ENCODE measurements at places on chromosomes 2 and 18.
A peak's percentile ranks its signal among the peaks of the same experiment; 100 is the strongest.

DNA sequence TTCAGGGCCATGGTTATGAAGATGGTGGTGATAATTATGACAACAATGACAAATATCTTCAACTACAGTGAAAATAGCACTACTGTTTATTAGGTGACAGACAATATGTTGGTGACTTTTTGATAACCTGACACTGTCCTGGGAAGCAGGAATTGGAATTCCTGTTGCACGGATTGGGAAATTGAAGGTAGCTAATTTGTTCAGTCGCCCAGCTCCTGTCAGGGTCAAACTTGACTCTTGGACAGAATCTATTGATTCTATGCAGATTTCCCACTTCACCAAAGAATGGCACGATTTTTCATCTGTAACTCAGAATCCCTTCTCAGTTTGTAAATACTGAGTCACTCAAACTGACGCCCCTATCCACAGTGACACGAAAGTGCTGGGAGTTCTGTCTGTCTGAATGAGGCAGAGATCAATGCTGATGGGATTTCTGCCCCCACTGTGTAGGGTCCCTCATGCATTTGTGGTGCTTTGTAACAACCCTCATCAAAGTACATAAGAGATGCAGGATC, 779.5 kb upstream of the ID2 start:
- no peak for ATAC-seq

- no peak for ATAC-seq
Observed at GRCh38 chr2:45769854-45770576, 118.5 kb downstream of the PRKCE start.

- no peak for ATAC-seq
Observed at GRCh38 chr18:9756933-9757470, 48.9 kb downstream of the RAB31 start.

GRCh38 chr18:34397286-34397896, 172.7 kb upstream of the NOL4 start:
- no peak for ATAC-seq

DNA sequence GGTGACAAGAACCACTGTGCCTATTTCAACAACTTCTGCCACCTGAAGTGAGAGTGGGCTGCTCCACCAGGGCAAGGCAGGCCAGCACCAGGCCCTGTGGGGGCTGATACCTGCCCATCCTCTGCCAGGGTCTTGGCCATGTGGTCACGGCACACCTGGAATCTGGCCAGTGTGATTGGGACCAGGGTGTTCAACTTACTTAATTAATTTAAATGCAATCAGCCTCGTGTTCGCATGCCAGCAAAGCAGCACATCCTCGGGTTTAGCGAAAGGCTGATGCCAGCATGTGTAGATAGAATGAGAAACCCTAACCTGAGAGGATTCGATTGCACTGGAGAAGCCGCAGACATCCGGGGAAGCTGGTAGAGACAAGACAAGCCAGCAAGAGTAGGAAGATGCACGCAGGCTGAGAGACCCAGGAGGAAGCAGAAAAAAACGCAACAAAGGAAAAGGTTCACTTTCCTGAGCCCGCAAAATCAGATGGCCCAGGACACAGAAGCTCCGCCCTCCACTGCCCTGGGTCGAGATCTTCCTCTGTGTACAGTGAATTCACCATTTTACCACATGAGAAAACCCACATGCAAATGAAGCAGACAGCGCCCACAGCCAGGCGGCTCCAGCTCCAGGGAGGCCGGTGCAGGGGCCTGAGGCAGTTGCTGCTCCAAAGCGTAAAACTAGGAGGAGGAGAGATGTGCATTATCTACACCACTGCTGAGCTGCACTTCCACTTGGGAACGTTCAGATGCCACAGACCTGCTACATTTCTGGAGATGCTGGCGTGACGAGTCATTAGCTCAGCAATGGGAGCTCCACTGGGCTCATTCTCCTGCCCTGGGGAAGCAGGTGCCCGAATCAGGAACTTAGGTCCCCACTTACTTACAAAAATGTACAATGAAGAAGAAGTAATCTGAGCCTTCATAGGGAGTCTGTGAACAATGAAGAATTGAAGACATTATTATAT, 92.1 kb downstream of the TMEM18 start:
- peak; percentile 75 for ATAC-seq

DNA sequence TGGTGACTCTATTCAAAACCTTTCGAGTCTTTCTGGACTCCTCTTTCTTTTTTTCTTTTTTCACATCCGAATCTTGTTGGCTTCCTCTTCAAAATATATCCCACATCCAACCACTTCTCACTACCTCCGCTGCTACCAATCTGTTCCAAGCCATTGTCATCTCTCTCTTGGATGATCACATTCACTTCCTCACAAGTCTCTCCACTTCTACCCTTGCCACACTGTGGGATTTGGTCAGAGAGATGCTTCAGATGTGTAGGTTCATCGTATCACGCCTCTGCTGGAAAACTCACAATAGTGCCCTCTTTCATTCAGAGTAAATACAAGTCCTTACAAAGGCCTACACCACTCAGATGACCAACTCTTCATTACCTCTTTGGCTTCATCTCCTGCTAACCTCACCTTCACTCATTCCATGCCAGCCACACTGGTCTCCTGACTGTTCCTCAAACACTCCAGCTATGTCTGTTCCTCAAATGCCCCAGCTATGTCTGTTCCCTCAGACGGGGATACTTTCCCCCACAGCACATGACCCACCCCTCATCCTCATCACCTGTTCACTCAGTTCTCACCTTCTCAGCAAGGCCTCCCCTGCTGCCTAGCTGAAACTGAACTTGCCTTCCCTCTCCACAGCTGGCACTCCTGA, 67.2 kb upstream of the PELI1 start:
- no peak for ATAC-seq

DNA sequence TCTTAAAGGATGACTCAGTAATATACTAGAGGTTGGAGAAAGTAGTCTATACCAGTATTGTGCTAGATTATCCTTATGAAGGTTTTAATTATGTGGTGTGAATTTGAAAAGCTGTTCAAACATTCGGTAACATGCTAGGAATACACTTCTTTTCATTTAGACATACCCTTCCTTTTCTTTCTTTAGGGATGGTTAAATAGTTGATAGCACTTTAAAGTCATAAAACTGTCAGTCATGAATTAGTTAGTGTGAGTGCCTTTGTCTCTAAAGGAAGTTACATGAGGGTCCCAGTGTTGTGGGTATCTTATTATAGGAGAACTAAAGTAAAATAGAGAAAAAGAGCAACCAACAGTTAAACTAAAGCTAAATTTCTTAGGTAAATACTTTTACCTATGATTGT, 149.3 kb downstream of the CSRNP3 start:
- ATAC-seq: no peak

DNA sequence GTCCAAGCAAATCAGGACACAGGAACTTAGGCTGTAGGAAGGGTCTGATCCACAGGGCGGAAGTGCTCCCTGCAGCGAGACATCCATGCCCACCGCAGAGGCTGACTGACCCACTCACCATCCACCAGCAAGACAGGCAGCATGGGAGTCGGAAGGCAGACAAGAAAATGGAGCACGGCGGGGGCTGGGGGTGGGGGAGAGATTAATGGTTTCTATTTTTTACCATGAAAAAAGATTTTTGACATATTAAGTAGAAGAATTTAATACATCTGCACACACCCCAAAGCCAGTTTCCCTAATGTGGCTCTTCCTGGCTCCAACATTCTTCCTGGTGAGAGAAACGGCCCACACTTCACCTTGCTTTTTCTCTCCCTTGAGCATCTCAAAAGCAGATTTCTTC, 55.1 kb upstream of the ST8SIA3 start:
- ATAC-seq: no peak

GRCh38 chr2:120471166-120471565, 125.2 kb downstream of the INHBB start:
- ATAC-seq: no peak

Measured in activated CD4-positive, CD25-positive, alpha-beta regulatory T cell treated with anti-CD3 and anti-CD28 coated beads, Interleukin-2, amount 50 U/mL, for 24 hours (primary cell).